Left colon (tissue), 2 donors: ENCODE measurements at places on chromosomes 2 and 18. TPM values are rescaled to one million over a fixed set of nuclear protein-coding genes. Genes with fewer than 3 reads are reported as not detected.
A peak's percentile ranks its signal among the peaks of the same experiment; 100 is the strongest.

GRCh38 chr2:9211496-9211895, 4.9 kb downstream of the ASAP2 start:
- peak; percentile 58 for DNase-seq

GRCh38 chr2:207760453-207760852, 9.3 kb downstream of the FZD5 start:
- no peak for DNase-seq

DNA sequence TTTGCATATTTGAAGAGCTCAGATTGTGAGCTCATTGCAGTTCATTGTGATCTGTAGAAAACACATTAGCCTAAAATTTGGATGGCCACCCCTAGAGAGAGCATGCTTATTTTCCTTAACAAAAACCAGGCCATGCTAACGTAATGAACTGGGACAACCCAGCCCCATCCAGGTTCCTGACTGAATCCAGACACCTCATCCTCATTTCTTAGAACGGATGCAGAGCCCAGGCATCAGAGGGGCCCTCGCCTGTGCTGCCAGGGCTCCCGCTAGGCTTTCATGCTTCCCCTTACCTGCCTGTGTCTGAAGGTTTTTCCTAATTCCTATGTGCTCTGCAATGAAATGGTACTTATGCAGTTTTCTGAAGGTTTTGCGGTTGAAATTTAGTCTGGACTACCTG, 171.1 kb downstream of the CCDC102B start:
- no peak for DNase-seq

GRCh38 chr2:148615381-148615841, 29.1 kb upstream of the EPC2 start:
- no peak for DNase-seq

VIL1 gene
- 488 TPM for total RNA-seq

- no peak for DNase-seq
Measured at GRCh38 chr18:77433076-77433475, 183.4 kb downstream of the GALR1 start.

DNA sequence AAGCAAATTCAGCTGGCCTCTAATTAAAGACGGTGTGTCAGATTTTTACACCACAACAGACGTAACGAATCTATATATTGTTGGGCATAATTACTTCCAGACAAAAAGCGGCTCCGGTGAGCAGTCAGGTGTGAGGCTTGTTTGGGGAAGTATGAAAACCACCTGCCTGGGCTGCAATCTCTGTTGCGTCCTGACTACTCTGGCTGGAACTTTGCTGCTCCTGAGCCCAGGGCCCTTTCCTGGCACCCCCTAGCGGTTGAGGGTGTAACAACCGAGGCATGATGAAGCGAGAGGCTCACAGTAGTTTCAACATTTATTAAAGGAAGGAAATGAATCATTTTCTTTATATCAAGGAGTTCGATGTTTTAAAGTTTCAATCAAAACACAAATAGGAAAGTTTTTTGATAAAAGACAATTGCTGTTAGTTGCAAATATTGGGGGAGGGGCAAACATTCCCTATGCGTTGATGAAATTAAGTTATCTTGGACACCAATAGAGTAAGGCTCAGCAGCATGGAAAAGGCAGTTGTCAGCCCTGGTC, 10.6 kb upstream of the ITGB6 start:
- peak; percentile 87 for DNase-seq

DNA sequence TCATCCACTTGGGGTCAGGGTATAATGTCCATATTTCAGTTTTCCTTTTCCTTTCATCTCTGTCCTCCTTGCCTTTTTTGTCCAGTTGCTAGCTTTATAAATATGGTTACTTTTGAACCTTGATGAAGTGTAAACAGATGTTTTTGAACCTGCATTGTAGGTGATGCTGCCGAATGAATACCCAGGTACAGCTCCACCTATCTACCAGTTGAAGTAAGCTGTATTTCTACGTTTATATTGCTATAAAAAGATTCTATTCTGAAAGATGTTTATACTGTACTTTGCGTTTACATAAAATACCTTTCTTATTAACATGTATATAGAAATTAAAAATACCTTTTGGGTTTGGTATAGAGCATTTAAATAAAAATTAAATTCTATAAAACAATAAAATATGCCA, 2.2 kb downstream of the IMPACT start:
- no peak for DNase-seq

FECH gene
- total RNA-seq: 16.4 TPM

DNA sequence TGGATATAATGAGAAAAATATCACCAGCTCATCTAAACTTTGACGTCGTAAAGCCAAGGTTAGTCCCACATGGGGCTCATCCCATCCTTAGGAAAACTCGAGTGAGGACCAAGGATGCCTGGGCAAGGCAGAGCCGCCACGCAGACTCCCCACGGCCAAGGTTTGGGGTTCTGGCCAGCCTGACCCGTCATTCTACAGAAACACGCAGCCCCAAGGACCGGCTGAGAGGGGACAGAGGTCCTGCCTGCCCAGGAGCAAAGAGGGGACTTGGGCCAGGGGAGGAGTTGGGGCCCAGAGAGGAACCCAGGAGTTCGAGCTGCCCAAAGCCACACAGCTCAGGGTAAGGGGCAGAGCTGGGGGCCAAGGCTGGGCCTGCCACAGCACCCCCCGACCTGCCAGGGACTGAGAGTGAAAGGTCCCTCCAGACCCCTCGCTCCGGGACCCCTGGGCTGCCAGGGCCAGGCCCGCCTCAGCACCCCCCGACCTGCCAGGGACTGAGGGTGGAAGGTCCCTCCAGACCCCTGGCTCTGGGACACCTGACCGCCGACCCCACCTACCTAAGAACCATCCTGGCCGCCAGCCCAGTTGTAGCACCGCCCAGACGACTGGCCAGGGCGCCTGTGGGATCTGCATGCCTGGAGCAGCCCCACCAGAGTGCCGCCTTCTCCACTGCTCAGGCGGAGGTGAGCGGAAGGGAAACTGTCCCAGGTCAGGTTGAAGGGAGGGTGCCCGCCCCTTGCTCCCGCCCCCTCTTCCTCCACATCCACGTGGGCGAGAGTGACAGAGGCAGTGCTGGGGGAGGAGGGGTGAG, at the start of gene PDCD1:
Gene PDCD1, minus strand, starts transcription at position 689 of the 811 bp plus-strand sequence. Its CDS starts 56 bp downstream, at position 633.
- no peak for DNase-seq

GRCh38 chr2:69387770-69388481, 899 bp upstream of the GFPT1 start:
- DNase-seq: no peak

PGAP1 gene
- total RNA-seq: 17.2 TPM

DNA sequence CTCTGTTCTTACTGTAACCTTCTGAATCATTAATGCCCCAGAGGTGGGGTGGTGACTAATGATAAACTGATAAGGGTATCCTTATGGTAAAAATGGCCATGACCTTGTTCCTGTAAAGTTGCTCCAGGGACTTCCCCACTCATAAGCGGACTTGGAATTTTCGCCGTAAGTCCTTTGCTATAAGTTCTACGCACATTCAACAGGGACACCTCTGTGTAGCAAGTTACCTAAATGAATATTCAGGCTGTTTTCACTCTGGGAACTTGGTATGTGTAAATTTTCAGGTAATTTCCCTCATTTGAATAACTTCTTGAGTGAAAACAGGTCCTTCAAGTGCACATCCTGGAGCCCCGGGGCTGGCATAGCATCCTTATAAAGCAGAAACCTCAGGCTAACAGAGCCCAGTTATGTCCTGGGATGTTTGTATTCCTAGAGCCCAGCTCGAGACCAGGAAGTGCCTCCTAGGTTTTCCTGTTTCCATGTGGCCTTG, 9.4 kb upstream of the AGFG1 start:
- DNase-seq: no peak

GRCh38 chr18:68638613-68639012, 76.3 kb downstream of the TMX3 start:
- DNase-seq: no peak

DNA sequence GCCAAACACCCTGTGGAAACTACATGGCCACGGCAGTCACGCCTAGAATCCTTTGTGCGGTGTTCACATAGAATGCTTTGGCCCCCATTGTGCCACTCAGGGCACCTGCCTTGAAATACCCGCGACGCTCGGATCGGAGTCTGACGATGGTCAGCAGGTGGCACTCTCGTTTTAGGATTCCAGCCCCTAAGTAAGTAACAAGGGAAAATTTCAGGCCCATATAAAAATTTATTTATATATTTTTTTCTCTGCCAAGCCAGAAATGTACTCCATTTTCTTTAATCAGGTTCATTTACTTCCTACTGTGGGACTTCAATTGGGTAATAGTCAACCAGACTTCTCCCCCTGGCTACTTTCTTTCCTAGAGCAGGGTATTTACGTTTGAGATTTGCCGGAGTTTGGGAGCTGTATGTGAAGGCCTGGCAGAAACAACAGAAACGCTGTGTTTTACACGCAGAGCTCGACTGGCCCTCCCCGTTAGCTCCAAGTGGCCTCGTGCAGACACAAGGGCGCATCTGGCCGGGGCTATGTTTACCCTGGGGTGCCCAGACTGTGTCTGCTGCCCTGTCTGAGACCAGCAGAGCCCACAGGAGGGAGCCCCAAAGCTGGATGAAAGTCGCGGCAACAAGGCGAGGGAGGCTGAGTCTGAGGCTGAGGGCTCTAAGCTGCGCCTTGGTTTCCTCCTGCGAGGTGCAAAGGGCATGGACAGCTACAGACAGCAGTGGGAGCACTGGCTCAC, 41.6 kb downstream of the LRRC30 start:
- no peak for DNase-seq

INPP1 gene
- 39.8 TPM for total RNA-seq

- no peak for DNase-seq
Measured at GRCh38 chr18:48785736-48786454, 164.9 kb downstream of the SMAD7 start.

TWIST2 gene
- total RNA-seq: 1.7 TPM

DNA sequence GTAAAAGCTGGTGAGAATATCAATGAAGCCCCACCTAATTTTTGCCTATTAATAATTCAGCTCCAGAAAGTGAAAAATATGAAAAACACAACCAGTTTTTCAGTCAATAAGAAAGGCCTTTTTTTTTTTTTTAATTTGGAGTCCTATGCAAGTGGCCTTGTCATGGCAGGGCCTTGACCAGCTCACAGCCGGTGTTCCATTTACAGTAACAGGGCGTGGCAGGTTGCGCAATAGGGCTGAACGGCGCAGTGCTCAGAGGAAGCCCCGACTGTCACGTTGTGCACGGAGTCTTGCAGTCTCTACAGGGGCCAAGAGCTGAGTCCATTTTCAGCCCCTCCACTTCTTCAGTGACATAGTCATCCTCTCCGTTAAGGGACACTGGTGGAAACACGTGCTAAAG, 184.1 kb upstream of the FN1 start:
- peak; percentile 21 for DNase-seq

DNA sequence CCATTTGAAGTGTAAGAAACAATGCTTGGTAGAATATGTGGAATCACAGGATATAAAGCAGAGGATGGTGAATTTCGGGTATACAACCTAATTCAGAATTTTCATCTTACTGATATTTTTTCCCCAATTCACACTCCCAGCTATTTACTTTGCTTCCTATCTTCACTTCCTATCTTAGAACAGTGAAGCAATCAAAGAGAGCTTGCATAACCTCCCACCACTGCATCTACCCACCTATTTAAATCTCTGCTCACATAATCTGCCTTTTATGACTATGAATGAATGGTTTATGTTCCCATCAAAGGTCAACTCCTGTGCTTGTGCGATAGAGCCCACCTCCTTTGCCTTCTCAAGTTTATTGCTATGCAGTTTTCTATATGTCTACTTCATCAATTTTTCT, 3.3 kb downstream of the RMDN2 start:
- DNase-seq: no peak
